Activated CD4-positive, alpha-beta T cell treated with anti-CD3 and anti-CD28 coated beads, Interleukin-2, amount 50 U/mL, for 16 hours (primary cell): ENCODE measurements at places on chromosomes 1 and 21.

DNA sequence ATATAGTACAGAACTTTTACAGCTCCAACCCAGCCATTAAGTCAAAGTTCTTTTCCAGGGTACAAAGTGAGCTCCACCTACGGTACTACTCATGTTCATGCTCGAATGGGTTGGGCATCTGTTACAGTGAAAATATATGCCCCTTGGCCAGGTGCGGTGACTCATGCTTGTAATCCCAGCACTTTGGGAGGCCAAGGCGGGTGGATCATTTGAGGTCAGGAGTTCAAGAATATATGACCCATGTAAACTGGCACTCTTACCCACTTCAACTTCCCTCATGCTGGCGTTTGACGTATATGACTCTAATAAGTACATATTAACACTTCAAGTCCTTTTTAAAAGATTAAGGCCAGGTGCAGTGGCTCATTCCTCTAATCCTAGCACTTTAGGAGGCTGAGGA is 71.3 kb upstream of the PKN2 start:
- DNase-seq = no peak

DNA sequence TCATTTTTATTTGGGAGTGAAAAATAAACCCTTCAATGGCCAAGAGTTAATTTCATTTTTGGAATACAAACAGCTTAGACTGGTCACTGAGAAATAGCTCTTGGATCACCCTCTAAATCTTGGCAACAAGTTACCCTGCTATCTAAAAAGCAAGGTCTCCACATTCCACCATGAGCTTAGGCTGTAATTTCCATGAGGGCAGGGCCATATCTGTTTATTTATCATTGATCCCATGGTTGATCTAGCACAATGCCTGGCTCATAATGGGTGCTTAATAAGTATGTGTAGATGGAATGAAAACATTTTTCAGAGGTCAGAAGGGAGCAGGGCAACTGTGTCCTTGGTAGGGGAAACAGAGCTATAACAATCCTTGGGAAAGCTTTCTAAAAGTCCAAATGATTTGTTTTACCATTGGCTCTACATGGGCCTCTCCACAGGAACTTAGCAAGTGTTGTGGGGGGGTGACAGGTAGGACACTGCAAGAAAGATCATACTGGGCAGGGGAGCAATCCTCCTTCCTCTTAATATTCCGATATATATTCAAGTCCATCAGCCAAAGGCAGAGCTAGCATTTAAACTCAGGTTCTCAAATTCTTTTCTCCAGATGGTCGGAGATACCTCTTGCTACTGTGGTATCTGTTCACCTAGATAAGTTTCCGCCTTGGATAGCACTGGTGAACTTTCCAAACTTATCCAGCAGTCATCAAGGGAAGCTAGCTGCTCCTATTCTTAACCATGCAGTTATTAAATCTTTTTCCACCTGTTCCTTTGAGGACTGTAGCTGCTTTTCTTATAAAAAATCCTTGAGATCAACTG is 53.1 kb upstream of the PTCH2 start:
- DNase-seq = no peak

DNA sequence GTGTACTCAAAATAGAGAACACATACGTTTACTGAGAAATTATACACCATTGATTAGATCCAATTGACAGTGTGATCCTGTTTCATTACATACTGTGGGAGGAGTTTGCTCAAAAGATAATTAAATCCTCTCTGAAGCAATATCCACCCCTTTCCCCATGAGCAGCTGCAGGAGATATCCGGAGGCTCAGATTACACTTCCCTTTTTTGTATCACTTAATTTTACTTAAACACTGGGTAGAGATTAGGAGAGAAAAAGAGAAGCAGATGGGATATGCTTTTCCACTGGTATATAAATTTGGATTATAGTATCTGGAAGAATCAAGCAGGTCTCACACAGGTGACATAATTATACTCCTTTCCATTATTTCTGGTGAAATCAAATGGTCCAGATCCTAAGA is 333.3 kb upstream of the ZRANB2 start:
- no peak for DNase-seq

GRCh38 chr1:241332037-241332409 is 25.0 kb downstream of the RGS7 start:
- DNase-seq = no peak

DNA sequence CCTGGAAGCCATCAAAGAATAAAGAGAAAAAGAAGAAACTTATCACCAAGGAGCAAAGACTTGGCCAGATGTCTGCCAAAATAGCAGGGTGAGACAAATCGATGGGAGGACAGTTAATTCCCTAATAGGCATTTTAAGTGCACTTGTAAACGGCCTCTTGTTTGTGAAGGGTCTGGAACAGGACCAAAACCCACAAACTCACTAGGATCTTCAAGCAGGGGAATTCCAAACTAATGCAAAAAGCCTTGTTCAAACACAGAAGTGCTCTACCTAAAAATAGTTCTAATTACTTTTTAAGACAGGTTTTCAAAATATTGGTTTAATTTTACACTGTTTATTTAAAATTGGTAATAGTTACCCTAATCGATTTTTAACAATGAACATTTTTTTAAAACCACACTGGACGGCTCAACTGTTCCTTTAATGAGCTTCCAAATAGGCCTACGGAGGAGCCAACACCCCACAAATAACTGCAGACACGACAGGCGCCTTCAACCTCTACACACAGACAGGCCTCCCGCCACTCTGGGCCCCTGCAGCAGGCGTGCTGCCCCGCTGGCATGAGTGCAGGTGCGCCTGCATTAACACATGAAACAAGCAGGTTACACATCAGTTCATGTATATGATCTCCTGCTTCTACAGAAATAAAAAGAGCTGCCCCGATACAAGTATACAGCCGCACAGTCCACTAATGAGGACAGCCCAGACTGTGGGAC is 15.8 kb downstream of the UBE2G2 start:
- DNase-seq = no peak

DNA sequence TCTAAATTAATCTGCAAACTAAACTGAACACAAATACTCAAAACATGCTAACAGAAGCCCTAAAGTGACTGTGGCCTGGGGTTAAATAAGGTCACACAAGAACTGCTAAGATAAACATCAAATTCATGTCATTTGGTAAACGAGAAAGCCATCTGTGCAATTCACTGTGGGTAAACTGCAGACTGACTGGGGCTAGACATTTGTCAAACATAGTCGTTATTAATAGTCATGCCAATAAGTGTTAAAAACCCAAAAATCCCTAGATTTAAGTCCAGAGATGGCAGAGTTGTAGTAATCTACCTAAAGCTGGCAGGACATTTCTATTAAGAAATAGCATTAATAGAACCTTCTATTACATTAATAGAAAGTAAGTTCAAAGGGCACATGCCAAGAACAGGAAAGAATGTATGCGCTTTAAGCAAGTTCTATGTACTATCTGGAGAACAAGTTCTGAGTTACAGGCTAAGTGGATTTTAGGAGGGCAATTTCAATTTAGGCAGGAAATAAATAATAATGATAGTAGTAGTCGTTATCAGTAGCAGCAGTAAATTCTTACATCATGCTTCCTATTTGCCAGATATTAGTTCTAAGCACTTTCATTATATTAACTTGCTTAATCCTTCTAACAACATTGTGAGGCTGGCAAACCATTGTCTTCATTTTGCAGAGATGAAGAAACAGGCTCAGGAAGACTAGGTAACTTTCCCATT is 8.6 kb downstream of the EDEM3 start:
- peak; percentile 38 for DNase-seq

DNA sequence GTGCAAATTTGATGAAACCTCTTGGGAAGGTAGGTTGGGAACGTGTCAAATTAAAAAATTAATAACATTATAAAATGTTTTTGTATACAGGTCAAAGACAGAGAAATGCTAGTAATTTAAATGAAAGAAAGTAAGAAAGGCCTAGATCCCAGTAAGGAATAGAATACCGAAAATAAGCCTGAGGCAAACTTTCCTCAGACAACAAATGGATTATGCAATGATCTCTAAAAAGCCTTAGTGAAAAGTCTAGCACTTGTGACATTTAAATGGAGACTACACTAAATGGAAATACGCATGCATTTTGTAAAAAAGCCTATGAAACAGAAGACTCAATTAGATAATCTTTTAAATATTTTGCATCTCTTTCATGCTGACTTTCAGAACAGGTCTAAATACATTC is 138.5 kb upstream of the ZNHIT6 start:
- no peak for DNase-seq

GRCh38 chr1:91791691-91792488 is 94.1 kb downstream of the TGFBR3 start:
- no peak for DNase-seq

GRCh38 chr1:162709870-162710269 is 77.6 kb downstream of the DDR2 start:
- no peak for DNase-seq

GRCh38 chr1:19622204-19622603 is 21.9 kb upstream of the NBL1 start:
- DNase-seq = no peak

GRCh38 chr1:87959236-87959635 is 630.6 kb downstream of the LMO4 start:
- no peak for DNase-seq

DNA sequence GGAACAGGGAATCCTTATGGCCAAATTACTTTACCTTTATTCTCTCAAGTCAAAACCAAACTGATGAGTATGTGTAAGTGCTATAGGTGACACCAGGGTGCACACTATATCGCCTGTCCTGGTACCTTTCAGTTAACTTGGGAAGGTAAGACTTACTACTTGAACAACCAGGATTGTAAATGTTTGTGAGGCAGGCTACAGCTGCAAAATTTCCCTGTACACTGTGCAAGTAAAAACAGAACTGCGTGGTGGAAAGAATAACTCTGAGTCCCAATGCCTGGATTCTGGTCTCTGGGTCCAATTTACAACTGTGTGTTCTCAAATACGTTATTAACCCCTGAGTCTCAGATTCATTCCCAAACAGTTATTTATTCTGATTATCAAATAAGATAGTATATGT is 73.5 kb downstream of the TENT5C start:
- DNase-seq = no peak

- DNase-seq = no peak
Observed at GRCh38 chr21:44418876-44419230, 36.5 kb upstream of the LRRC3 start.

DNA sequence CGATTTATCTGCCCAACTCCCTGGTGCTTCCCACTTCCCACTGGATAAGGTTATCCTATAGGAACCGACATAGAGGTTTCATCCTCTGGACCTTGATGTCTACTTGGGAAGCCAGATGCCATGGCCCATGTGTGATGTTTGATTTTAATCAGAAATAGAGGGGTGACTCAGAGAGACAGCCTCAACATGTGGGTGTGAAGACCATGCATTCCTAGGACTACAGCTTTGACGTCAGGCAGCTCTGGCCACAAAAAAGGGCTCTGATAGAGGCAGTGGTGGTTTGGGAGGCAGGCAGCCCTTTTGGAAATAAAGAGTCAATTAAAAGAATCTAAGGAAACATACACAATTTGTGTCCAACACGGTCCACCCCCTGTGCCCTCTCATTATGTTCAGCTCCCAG is 5.2 kb upstream of the SH2D2A start:
- peak; percentile 39 for DNase-seq

GRCh38 chr21:14308234-14308633 is 74.7 kb downstream of the HSPA13 start:
- no peak for DNase-seq

- no peak for DNase-seq
Observed at GRCh38 chr1:221327954-221328353, 413.9 kb downstream of the DUSP10 start.

GRCh38 chr1:243348331-243348730 is 92.5 kb downstream of the SDCCAG8 start:
- DNase-seq = no peak

DNA sequence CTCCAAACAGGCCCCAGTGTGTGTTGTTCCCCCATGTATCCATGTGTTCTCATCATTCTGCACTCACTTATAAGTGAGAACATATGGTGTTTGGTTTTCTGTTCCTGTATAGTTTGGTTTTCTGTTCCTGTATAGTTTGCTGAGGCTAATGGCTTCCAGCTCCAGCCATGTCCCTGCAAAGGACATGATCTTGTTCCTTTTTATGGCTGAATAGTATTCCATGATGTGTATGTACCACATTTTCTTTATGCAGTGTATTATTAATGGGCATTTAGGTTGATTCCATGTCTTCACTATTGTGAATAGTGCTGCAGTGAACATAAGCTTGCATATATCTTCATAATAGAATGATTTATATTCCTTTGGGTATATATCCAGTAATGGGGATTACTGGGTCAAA is 111.8 kb downstream of the MAN1A2 start:
- DNase-seq = no peak

DNA sequence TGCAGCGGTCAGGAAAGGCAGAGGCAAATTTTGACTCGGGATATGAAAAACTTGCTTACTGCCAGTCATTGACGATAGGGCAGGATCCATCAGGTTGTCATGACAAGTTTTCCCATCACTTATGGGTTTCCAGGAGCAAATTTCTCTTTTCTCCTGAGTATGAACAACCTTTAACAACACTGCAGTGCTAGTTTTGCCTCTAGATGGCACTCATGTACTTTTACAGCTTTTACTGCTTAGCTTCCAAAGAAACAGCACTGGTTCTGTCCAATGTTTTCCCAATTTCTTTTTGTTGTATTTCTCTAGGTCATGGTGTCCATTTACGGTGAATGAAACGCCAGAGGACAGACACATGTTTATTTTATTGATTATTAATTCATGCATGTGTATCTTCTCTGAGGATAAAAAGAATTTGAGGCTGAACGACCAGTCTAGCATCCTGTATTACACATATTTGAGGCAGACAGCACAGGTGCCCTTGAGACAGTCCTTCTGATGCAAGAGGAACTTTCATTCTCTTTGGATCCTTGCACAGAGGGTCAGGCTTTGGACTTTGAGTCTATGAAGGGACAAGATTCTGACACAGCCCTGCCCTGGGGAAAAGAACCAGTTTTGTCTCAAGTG is 112.3 kb upstream of the TRABD2B start:
- DNase-seq = peak; percentile 23

DNA sequence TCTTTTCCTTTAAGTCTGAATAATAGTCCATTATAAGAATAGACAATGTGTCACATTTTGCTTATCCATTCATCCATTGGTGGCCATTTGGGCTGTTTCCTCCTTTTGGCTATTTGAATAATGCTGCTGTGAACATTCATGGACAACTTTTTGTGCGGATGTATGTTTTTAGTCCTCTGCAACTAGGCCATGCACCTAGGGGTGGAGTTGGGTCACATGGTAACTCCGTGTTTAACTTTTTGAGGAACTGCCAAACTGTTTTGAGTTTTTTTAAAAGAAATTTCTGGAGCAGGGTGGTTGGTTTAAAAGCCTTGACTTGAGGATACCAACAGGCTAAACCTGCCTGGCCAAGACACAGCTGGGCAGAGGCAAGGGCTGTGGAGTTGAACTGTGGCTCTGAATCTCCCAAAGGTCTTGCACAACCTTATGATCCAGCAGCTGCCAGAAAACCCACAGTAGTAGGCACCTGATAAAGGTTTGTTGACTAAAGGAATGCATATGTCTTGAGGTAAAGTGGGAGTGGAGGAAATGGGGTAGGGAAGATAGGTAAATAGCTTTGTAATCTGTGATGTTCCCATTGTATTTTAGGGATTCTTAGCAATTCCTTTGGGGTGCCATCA is 5.6 kb upstream of the RPTN start:
- DNase-seq = no peak

DNA sequence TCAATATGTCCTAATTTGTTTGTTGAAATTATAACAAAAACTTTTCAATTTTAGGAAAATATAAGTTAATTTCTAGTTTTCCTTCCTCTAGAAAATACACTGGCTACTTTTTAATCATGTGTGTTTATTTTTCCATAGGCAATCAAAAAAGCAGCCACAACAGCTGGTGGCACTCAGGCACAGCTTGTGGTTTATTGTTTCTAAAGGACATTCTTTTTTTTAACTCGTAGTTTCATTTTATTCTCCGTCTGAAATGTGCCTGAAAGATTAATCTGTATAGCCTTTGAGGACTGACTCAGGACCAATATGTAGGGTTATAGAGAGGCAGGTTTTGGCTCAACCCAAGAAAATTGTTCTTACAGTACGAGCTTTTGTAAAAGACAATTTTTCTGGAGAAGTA is 20.7 kb upstream of the STX12 start:
- DNase-seq = no peak
